ENCODE measurements at places on chromosomes 12 and 14. TPM values are rescaled to one million over a fixed set of nuclear protein-coding genes. Genes with fewer than 3 reads are reported as not detected.
A peak's percentile ranks its signal among the peaks of the same experiment; 100 is the strongest.

Gene KRT86
- total RNA-seq, result 0.93 TPM

DNA sequence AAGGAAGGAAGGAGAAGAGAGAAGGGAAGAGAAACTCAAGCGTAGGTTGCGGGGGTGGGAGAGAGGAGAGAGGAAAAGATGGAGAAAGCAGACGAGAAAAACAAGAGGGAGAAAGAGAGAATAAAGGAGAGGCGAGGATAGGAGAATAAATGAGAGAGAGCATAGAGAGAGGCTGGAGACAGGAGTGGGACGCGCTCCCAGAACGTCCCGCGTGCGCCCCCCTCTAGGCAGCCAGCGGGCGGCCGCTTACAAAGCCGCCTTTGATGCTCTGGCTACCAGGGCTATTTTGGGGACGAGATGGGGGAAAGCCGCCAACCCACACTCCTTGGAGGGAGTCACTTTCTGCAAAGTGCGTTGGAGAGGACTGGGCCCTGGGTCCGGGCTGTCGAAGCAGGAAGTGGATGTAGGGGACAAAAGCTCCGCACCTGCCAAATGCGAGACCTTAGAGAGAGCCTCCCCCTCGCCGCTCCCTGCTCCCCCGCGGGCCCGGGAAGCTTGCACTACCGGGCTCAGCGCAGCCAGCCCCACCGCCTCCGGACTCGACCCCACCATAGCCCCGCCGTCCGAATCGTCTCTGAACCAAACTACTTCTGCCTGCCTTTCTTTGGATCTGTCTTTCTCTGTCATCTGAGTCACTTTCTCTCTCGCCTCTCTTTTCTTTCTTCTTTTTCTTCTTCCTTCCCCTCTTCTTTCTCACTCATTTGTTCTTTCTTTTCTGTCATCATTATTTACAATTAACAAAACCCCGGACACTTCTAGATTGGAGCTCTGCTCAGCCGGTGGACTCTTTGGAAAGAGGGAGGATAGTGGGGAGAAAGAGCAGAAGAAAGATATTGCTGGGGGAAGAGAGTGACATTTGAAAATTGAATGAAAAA is 8.0 kb downstream of the ASCL1 start:
- DNase-seq, result no peak

Gene DDN
- 1.1 TPM for total RNA-seq

DNA sequence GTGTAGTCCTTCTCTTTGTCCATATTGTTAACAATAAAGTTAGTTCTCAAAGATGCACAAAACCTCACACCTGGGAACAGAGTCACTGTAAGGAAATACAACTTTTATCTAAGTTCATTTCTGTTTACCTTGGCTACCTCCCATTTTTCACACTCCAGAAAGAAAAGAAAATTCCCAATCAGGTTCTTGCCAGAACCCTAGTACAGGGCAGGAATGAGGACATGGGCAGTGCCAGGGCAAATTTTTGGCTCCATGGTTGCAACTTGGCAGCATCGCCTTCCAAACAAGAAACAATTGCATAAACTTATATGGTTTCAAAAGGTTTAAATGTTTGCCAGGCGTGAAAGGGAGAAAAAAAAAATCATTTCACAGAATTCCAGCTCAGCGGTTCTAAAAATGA is 296.3 kb upstream of the PRKD1 start:
- no peak for DNase-seq

Gene PPM1H
- not detected for total RNA-seq

GRCh38 chr12:54160769-54161480 is 27.9 kb downstream of the SMUG1 start:
- no peak for DNase-seq

DNA sequence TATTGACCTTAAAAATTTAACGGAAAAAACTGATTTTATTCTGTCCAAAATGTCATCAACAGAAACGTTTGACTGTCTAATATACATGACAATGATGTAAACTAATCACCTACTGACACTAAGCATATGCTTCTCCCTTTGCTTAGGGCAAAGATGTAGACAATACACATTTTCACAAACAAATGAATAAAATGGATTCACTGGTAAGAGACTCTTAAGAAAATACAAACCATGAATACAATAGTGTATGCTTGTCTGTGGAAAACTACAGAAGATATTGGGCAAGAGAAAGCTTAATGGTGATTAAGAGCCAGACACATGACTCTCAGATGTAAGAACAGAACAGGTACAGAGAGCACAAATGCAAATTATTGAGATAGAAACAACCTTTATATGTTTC is 1248.7 kb downstream of the FSCB start:
- no peak for DNase-seq

DNA sequence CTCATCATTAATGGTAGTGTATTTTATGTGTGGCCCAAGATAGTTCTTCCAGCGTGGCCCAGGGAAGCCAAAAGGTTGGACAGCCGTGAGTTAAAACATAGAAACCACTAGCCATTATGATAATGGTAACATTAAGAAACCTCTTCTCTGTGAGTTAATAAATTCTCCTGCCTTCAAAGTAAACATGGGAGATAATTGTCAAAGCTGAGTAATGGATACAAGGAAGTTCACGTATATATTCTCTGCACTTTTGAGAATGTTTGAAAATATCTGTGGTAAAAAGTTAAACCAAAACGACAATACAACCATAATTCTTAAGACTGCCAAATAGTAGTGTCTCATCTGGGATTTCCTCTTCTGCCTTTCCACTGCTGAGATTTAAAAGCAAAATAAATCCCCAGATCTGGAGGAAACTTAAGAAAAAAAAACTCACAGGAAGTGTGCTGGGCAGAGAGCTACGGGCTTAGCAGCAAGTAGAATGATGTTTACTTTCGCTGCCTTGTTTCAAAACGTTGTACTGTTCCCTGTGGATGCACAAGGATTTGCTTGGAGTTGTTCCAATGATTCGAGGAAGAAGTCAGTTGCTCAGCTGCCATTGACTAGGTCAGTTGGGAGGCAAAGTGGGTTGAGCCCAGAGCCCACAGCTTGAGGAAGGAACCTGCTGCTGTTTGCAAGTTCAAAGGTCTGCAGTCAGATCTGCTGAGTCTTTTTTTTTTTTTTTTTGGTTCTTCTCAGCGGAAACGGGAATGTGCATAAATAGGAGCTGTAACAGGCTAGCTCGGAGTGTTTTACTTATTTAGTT is 1.7 kb downstream of the TPCN1 start:
- no peak for DNase-seq

DNA sequence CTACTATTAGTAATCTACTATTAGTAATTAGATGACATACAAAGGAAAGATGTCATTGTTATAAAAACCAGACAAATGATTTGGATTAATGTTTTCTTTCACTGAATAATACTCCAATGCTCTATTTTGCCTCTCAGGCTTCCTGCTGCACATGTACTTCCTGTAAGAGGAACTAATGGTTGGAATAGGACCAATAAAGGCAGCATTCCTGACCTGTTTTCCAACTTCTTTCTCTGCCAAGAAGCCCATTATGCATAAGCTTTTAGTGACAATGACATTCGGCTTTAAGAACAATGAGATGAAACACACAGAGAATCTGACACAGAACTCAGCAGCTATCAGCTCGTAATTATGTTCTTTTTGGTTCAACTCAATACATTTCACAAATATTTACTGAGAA is 5.2 kb upstream of the C12orf56 start:
- no peak for DNase-seq

GRCh38 chr14:60346706-60347105 is 97.7 kb downstream of the PPM1A start:
- DNase-seq, result no peak

Gene INHBC
- not detected for total RNA-seq

Gene PAX9
- not detected for total RNA-seq

Gene SIX1
- total RNA-seq, result 0.39 TPM

- DNase-seq, result peak; percentile 42
These were observed 194.4 kb upstream of the CRY1 start for GRCh38 chr12:107287436-107288413.

Gene VRTN
- not detected for total RNA-seq

Gene APOF
- not detected for total RNA-seq

Gene CRIP1
- total RNA-seq, result 97.1 TPM

Gene PTGER2
- total RNA-seq, result 67.9 TPM

- DNase-seq, result no peak
These were observed 20.6 kb downstream of the FUT8 start for GRCh38 chr14:65433157-65433556.

GRCh38 chr12:31874961-31875608 is 84.1 kb upstream of the RESF1 start:
- peak; percentile 68 for DNase-seq

- DNase-seq, result no peak
These were observed 34.1 kb upstream of the DAAM1 start for GRCh38 chr14:59154373-59154772.

GRCh38 chr12:79407671-79408622 is 282.8 kb downstream of the PAWR start:
- no peak for DNase-seq

Gene RNASE4
- 0.34 TPM for total RNA-seq

DNA sequence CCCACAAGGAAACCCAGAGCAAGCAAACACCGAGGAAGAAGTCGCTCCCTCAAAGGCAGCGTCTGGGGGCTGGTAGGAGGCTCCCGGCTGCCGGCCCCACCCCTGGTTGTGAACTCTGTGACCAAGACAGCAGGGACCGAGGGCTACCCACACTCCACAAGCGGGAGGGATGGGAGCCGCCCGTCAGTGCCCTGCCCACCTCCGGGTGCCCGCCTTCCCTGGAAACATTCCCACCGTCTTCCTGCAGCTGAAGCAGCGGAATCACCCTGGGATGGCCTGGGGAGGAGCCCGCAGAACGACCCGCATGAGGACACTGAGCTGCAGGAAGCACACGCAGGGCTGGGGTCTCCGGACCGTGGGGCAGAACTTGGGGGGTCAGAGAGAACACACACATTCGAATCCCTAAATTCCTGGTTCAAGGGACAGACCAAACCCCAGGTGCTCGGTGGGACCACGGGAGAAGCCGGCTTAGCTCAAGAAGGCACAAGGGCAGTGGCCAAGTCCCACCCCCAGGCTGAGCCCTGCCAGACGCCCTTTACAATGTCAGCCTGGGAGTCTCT is 33.5 kb upstream of the C14orf180 start:
- DNase-seq, result no peak

Gene TMEM63C
- total RNA-seq, result 1.6 TPM

DNA sequence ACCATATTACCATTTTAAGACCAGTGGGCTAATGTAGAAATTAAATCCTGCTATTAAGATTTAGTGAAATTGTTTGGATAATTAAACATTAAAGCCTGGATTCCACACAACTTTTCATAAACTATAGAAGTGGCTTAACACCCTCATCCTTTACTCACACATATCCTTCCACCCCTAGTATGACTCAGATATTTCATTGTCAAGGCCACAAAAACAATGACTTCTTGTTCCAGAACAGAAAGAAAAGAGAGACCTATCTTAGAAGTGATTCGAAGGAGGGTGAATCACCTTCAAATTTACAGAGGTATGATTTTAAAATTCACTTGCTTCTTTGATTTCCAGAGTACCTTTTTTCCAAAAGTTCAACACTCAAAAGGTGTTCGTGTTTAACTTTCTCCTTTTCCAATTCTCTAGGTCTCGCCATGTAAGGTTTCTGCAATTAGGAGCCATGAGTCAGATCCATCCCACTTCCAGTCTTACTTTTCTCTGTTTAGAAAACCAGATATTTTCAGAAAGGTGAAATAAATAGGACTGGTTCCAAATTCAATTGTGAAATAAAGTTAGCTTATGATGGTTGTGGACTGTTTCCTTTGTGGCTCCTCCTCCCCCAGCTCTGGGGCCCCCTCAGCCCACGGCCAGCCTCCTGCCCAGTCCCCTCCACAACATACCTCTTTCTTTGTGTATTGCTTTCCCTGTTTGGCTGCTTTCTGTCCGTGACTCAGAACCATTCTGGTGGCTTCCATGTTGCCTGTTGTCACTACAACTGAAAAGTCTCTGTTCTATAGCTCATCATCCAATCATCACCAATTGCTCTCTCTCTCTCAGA is 24.6 kb upstream of the MGP start:
- no peak for DNase-seq

Gene OR6C2
- total RNA-seq, result not detected

Gene SH2B3
- 42.0 TPM for total RNA-seq

DNA sequence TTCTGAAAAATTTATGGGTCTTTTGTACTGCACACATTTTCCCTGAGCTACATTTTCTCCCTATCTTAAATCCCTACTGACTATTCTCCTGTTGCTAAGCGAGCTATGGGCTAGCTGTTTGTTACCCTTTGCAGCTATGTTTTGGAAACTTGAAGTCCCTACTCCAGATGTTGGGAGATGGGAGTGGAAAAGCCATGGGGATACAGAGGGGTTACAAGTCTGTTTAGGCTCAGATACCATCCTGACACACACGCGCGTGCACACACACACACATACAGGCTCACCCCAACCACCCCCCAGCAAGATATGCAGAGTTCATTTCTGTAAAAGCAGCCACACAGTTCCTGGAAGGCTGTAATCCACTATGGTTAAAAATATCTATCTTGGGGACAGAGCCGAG is 15.8 kb downstream of the ATP5MC2 start:
- no peak for DNase-seq

GRCh38 chr12:15863984-15864383 is 18.2 kb upstream of the STRAP start:
- DNase-seq, result no peak

DNA sequence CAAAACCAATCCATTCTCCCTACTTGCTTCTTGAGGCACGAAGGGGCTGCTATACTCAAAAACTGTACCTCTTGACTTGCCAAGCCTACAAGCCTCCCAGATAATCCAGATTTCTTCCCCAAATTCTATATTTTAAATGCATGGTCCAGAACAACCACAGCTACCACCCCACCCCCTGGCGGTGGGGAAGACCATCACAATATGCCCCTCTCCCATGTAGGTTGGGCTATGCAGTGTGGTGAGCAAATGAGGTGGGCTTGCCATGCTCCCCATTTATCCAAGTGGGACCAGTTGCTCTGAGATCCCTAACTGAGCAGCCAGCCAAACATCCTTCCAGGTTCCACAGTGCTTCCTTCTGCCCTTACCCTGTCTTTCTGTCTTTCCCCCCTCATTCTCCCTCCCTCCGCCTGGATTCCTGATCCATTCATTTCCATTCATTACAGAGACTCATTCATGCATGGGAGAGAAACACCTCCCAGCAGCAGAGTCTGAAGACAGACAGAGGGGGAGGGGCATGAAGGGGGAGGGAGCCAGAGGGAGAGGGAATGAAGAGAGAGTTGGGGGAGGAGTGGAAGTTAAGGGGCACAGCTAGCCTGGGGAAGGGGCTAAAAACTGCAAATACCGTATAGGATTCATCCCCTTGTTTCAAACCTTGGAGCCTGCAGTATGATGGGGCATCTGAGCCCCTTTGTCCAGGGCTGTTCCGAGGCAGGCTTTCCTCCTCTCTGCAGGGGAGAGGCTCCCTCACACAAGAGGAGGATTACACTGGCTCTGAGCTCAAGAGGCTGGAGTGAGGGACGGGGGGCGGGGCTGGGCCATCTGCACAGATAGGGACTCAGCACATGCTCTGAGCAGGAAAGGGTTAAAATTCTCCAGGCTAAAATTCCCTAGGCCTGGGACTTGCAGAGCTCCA is 4.4 kb downstream of the ZNF219 start:
- DNase-seq, result no peak
